ENCODE measurements at places on chromosomes 1 and 21.

DNA sequence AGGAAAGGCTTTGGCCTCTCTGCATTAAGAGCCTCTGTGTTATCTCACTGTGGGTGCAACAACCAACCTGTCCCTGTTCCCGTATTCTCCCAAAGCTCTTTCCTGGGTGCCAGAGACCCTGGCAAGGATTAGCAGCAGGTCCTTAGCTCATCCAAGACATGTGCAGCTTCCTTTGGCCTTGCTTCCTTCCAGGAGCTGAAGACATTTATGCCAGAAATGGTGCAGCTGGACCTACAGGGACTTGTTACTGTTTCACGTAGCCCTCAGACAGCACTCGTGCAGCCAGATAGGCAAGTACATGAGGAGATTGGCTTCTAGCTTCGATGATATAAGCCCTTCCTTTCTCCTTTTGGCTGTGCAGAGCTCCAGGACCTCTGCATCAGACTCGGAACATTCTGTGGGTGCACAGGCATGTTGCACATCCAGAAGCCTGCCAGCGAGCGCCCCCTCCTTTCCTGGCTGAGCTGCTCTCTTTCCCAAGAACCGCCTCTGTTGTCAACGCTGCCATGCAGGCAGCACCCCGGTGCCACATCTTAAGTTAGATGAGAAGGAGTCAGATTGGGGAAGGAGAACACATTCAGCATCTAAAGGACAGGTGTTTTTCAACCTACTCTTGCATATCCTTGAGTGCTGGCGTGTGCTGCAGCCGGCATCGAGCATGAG, 284.5 kb upstream of the PLXNA2 start:
- no peak for DNase-seq

- DNase-seq, result no peak
These were observed 11.4 kb downstream of the AGMAT start for GRCh38 chr1:15573477-15573876.

DNA sequence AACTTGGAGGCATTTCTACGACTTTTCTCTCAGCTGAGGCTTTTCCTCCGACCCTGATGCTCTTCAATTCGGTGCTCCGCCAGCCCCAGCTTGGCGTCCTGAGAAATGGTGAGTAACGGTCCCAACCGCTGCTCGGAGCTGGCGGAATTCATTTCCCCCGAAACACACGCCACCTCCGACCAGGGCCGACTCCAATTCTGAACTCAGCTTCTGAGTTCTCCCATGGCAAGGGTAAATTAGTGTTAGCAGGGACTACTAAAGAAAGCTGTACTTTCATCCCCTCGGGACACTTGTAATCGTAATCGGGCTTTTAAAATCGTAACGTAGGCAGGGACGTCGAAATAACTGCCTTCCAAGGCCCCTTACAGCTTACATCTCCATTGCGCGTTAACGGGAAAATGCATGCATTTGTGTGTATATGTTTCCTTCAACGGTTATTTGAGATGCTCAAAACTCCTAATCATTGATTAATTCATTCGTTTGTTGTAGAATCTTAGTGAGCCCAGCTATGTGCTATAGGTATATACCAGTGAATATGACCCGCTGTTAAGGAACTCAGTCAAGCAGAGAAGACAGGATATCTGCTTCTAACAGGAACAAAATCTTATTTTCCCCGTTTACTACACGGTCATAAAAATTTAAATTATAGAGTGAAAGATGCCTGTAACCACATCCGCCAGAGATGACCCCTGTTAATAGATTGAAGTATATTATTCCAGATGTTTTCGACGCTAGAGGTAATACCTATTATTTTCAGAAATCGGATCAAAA, 472 bp downstream of the DTL start:
- DNase-seq, result no peak

- DNase-seq, result no peak
These were observed 12.2 kb downstream of the TRMT13 start for GRCh38 chr1:100145116-100145515.

- no peak for DNase-seq
These were observed 162.9 kb upstream of the GJB5 start for GRCh38 chr1:34591751-34592629.

DNA sequence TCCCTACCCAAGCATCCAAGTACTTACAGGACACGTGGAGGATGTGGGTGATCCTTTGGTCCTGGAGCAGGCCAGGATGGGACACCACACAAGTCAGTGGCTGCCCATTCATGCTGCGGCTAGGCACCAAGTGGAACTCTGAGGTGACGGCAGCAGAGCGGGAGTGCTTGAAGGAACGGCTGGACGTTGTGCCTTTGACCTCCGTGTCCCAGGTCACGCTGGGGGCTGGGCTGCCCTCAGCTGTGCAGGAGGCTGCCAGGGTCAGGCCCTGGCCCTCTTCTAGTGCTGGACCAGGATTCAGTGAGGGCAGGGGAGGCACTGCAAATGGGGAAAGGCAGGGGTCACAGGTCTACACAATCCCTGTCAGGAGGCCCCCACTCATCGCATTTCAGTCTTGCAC, 7.7 kb upstream of the ARHGAP30 start:
- DNase-seq, result no peak

DNA sequence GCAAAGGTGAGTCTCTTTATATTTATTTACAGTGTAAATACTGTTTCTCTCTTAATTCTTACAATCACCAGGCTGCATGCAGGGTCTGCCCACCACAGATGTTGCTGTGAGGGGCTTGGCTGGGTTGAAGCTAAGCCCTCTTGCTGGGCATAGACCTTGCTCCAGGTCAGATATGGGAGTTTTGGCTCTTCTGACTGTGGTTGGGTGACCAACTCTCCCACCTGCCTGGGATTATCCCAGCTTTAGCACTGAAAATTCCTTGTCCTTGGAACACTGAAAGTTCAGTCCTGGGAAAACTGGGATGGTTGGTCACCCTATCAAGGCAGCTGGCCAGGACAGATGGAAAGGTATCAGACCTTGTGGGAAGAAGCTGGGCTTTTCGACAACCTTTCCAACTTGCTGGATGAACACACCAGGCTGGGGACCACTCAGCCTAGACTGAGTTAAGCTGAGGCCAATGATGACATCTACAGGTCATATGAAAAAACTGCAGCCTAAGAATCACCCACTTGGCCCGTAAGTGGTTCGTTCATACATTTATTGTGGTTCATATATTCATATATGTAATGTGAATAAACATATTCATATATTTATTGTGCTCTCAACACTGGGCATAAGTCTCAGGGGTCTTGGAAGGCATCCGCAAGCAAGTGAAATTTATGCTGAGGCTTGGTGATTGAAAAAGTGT, 26.6 kb upstream of the HPDL start:
- DNase-seq, result no peak

DNA sequence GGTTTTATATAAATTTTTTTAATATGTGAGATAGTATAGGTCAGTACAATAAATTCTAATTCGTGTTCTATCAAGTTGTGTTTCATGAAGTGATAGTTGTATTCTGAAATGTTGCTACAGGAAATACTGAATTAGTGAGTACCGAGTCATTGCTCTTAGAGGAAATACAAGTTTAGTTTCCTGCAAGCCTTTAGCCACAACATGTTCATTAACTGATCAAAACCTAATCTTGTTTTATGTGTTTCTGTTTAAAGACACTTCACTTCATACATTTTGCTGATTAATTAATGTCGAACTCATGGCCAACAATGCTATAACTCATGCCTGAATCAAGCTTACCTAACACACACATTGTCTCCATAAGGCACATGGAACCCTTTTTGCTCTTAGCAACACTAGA, 43.6 kb downstream of the LRRC7 start:
- DNase-seq, result no peak

DNA sequence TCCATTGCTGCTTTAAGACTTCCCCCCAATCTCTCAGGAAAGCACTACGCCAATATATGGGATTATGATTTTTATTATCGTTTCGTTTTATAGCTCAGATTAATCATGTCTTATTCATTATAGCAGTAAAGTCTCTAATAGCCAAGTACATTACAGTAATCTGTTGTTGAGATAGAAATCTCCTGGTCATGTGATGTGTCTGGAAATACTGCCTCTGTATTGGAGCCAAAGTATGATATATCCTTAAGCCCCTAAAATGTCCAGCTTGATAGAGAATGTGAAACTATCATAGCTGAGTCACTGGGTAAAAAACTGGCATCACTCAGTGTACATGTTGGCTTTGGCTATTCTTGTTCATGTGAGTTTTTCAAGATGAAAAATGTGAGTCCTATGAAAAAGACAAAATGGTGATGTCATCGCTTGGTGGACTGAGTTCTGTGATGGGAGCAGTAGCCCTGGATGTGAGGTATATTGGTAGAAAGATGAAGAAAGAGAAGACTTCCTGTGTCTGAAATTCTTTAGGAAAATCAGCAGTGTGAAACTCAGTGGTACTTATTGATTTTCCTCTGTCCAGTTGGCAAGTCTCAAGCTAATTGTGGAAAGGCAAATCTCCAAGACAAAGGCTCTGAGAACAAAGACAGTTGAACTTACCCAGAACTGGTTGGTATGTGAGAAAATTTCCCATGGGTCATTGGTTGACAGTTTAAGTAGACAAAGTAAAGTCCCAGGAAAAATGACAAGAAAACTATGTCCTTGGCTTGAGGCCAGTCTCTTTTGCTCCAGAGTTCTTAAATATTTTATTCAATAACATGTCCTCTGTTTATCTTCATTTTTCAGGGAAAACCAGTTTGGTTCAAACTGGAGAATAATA, 76.2 kb downstream of the BRINP2 start:
- no peak for DNase-seq

GRCh38 chr1:98546319-98546718, 115.2 kb upstream of the SNX7 start:
- no peak for DNase-seq

DNA sequence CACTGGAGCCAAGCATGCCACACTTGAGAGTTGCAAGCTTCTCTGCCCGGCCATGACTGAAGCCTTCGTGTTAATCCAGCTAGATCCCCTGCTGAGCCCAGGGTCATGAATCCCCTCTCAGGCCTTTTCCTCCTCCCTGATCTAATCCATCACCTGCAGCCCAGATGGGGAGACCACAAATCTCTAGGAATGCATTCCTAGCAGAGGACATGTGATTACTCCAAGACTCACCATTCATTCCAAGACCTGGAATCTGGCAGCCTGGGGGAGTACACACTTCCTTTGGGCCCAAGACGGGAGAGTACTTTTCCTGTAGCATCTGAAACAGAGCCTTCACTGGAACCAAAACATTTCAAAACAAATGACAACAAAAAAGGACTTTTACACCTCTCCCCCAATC, 269.3 kb upstream of the NFIA start:
- DNase-seq, result no peak

DNA sequence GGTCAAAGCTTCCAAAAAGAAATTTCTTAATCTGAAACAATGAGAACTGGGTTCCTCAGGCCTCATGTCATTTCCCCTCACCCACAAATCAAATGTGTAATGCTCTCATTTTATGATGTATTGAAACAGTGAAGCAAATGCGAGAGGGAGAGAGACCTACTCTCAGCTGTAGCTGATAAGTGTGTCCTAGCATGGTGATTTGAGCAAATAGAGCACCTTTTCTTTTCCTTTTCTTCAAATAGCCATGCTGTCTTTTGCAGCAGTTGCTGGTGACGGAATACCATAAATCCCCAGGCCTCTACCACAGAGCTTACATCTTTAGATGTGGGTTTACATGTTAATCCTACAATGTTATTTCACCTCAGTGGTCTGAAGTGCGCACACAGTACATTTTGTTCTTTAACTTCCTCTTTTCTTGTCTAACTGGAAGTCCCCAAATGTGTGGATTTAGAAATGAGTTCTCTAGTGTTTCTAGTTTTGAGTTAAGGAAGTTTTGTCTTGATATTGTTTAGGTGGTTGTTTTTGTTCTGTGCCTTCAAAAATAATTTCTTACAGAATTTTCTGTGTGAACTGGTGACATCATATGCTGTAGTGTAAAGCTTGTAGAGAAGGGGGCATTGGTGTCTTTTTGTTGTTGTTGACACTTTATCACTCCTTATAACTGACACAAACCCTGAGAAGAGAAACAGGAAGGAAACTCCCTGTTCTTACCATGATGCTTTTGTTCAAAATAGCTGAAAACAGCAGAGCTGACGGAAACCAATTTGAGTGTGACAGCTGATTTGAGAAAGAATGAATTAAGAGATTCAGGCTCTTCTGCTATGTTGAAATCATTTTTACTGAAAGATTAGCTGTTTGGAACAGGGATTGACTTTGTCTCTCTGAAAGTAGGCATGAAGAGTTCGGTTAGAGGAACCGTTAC, 12.2 kb downstream of the SMAP2 start:
- no peak for DNase-seq

- DNase-seq, result no peak
These were observed 3.2 kb upstream of the NPL start for GRCh38 chr1:182786223-182786994.

DNA sequence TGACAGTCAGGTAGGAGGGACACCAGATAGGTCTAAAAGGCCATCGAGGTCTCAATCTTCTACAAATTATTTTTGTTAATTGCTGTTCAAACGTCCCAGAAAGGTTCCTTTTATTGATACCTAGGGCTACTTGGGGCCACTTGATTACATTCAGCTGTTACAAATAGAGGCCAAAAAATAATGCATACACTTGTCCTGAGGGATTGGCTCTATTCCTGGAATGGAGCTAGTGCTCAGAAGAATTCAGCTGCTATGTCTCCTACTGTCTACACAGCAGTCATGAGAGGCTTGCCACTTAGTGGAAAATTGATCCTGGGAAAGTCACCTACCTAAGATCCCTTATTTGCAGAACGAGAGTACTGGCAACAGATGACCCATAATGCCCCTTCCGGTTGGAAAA, 498.3 kb downstream of the ADGRL2 start:
- DNase-seq, result no peak

Measured in stimulated activated CD8-positive, alpha-beta memory T cell treated with anti-CD3 and anti-CD28 coated beads, Interleukin-4, amount 100 ng/mL, for 1 hour (primary cell).